ENCODE measurements at places on chromosomes 11 and 22. TPM values are rescaled to one million over a fixed set of nuclear protein-coding genes. Genes with fewer than 3 reads are reported as not detected.

- no peak overlapping the region for H3K4me3 ChIP-seq
- H3K4me1 ChIP-seq: no peaks in the 10 kb centered on the region
- H3K36me3 ChIP-seq: no peaks in the 10 kb centered on the region
- H3K27ac ChIP-seq: no peak overlapping the region
- no peaks in the 10 kb centered on the region for H3K27me3 ChIP-seq
These were observed 8.6 kb downstream of the DNHD1 start for GRCh38 chr11:6505577-6506240.

DNA sequence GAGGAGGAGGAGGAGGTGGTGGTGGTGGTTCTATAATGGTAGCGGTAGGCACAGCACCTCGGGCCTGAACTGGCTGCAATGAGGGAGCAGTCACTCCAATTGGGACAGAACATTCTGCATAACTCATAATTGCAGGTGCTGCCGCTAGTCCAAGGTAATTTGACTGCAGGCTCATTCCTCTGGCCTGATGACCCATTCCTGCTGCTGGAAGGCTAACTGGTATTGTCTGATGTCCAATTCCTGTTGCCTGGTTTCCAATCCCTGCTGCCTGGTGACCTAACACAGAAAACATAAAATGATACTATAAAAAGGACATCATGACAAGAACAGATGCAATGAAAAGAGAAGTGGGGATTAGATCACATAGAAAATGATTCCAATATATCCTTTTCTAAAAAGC is 7.9 kb upstream of the AGBL2 start:
- DNase-seq: no peak
- H3K36me3 ChIP-seq: peaks cover 23% of the 10 kb centered on the region
- H3K4me1 ChIP-seq: no peaks in the 10 kb centered on the region
- H3K27ac ChIP-seq: no peak overlapping the region
- H3K27me3 ChIP-seq: no peaks in the 10 kb centered on the region
- H3K4me3 ChIP-seq: no peak overlapping the region

FUT4 gene
- 2.4 TPM for polyA plus RNA-seq

DNA sequence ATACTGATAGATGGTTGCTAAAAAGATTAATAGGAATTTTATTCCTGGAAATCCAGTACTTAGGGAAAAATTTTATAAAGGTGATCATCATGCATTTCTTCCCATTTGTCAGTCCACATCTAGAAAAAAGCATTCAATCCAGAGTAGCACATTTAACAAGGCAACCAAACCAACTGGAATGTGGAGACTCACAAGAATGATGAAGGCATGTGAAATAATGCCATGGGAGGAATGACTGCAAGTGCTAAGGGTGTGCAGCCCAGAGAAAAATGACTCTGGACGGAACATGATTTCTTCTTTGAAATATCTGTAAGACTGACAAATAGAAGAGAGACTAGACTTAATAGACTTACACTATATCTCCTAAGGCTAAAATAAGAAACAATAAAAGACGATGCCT is 33.8 kb downstream of the BLID start:
- H3K27me3 ChIP-seq: no peaks in the 10 kb centered on the region
- no peaks in the 10 kb centered on the region for H3K36me3 ChIP-seq
- no peak for DNase-seq
- H3K27ac ChIP-seq: no peak overlapping the region
- H3K4me3 ChIP-seq: no peak overlapping the region

GRCh38 chr22:39985383-39986035 is 9.2 kb upstream of the FAM83F start:
- no peaks in the 10 kb centered on the region for H3K27me3 ChIP-seq
- H3K4me3 ChIP-seq: no peak overlapping the region
- no peak overlapping the region for H3K27ac ChIP-seq

ACTN3 gene
- 0.10 TPM for polyA plus RNA-seq

Data from endothelial cell of umbilical vein (primary cell).